ENCODE measurements at places on chromosomes 2 and 18.
A peak's percentile ranks its signal among the peaks of the same experiment; 100 is the strongest.

GRCh38 chr2:86143926-86144685 lies 38.1 kb downstream of the PTCD3 start:
- H3K36me3 ChIP-seq: peaks cover 14% of the 10 kb centered on the region
- H3K4me3 ChIP-seq: no peak overlapping the region
- DNase-seq: no peak

DNA sequence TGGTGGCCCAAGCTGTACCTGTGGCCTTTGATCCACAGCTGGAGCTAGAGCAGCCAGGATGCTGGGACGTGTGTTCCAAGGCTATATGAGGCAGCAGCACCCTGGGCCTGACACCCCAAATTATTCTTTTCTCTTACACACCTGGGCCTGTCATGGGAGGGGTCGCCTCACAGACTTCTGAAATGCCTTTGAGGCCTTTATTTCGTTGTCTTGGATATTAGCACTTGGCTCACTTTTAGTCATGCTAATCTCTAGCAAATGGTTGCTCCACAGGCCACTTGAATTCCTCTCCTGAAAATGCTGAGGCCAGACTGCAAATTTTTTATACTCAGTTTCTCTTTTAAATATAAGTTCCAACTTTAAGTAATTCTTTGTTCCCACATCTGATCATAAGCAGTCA lies 22.0 kb upstream of the IL1R2 start:
- H3K27me3 ChIP-seq: no peaks in the 10 kb centered on the region
- no peaks in the 10 kb centered on the region for H3K36me3 ChIP-seq
- no peak overlapping the region for H3K27ac ChIP-seq
- peaks cover 12% of the 10 kb centered on the region for H3K4me1 ChIP-seq
- DNase-seq: no peak
- H3K4me3 ChIP-seq: no peak overlapping the region

DNA sequence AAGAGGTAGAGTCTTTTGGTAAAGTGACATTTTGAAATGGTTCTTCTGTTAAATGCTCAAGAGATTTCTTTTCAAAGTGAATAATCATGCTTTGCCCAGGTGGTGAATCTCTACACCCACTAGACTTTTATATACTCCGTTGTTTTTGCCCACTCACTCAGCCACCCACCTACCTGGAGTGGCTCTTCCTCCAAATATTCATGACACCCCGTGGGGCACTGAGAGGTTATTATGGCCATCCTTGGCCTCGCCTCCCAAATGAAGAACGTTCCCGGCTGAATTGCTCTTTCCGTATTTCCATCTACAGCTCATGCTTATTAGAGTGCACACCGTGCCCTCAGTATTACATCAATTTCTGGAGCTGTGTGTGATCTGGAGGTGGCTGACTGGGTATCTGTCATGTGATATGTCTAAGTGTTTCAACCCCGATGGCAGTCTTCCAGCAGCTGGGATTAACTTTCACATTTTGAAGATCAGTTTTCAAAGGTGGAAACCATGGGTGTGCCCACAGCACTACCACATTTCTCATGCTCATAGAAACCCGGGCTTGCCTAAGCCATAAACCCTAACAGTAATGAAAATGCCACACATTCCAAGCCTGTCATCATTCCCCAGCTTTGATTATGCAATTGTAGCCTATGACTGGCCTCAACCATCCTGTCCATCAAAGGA lies 406.6 kb upstream of the MMADHC start:
- no peak overlapping the region for H3K27ac ChIP-seq
- DNase-seq: no peak
- H3K27me3 ChIP-seq: no peaks in the 10 kb centered on the region
- no peak overlapping the region for H3K4me3 ChIP-seq

DNA sequence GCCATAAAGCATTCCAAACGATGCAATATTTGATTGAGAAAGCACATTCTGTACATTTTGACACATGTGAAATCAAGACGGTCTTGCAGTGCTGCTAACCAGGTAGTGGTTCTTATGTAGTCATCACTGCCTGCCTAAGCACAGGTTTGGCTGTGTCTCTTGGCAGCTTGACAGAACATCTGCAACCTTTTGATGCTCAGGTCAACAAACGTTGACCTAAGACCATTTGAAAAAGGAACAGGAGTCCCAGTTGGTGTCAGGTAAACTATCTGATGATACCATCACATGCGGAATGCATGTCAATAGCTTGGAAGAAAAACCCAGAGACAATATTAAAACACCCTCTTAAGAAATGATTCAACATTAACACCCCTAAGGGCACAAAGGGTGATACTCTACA lies 80.7 kb downstream of the L3MBTL4 start:
- no peak overlapping the region for H3K4me3 ChIP-seq
- no peaks in the 10 kb centered on the region for H3K36me3 ChIP-seq
- H3K4me1 ChIP-seq: no peaks in the 10 kb centered on the region
- H3K27ac ChIP-seq: no peak overlapping the region
- H3K27me3 ChIP-seq: no peaks in the 10 kb centered on the region

DNA sequence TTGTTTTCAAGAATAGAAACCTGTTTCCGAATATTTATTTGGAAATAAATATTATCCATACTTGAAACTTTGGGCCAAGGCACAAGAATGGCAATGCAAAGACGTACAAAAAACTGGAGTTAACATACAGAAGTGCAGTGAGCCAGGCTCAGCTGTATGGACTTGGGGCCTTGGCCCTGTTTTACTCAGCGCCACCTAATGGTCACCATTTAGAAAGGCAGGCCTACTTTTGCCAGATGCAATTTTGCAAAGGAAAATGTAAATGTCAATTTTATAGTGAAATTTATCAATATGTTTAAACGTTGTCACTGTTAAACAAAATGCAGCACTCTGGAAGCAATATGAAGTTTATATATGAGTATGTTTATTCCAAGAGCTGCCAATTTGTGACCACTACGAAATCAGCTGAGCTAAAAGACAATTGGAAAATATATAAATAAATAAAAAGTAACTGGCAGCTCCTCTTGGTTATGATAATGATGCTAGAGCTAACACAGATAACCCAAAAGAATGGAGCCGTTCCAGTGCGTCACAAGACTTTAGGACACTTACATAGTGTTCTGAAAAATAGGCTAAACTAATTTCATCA lies 155.0 kb downstream of the ARHGAP15 start:
- no peaks in the 10 kb centered on the region for H3K27me3 ChIP-seq
- no peak for DNase-seq
- H3K4me3 ChIP-seq: no peak overlapping the region
- H3K27ac ChIP-seq: no peak overlapping the region
- H3K4me1 ChIP-seq: no peaks in the 10 kb centered on the region

- DNase-seq: no peak
- no peaks in the 10 kb centered on the region for H3K4me1 ChIP-seq
- H3K4me3 ChIP-seq: no peak overlapping the region
Observed at GRCh38 chr2:98710734-98711133, 20.2 kb downstream of the MGAT4A start.

- no peak overlapping the region for H3K4me3 ChIP-seq
- H3K27me3 ChIP-seq: no peaks in the 10 kb centered on the region
- peaks cover 10% of the 10 kb centered on the region for H3K4me1 ChIP-seq
- no peak for DNase-seq
- H3K36me3 ChIP-seq: peaks cover 3% of the 10 kb centered on the region
Observed at GRCh38 chr2:43540021-43540779, 55.6 kb downstream of the THADA start.

GRCh38 chr2:128357506-128358370 lies 39.1 kb upstream of the HS6ST1 start:
- DNase-seq: no peak
- H3K27ac ChIP-seq: no peak overlapping the region
- H3K36me3 ChIP-seq: no peaks in the 10 kb centered on the region
- H3K4me1 ChIP-seq: peaks cover 11% of the 10 kb centered on the region
- no peak overlapping the region for H3K4me3 ChIP-seq

- DNase-seq: no peak
- H3K27ac ChIP-seq: no peak overlapping the region
- no peaks in the 10 kb centered on the region for H3K36me3 ChIP-seq
- H3K27me3 ChIP-seq: peaks cover 35% of the 10 kb centered on the region
Observed at GRCh38 chr2:44713170-44713569, 228.3 kb upstream of the SIX3 start.

GRCh38 chr2:128545085-128545484 lies 226.4 kb upstream of the HS6ST1 start:
- no peak overlapping the region for H3K27ac ChIP-seq
- H3K4me1 ChIP-seq: peaks cover 62% of the 10 kb centered on the region
- no peak overlapping the region for H3K4me3 ChIP-seq
- DNase-seq: no peak

- H3K36me3 ChIP-seq: no peaks in the 10 kb centered on the region
- peaks cover 11% of the 10 kb centered on the region for H3K4me1 ChIP-seq
- DNase-seq: no peak
- H3K4me3 ChIP-seq: no peak overlapping the region
- H3K27ac ChIP-seq: no peak overlapping the region
Observed at GRCh38 chr2:2266699-2267449, 64.2 kb downstream of the MYT1L start.

DNA sequence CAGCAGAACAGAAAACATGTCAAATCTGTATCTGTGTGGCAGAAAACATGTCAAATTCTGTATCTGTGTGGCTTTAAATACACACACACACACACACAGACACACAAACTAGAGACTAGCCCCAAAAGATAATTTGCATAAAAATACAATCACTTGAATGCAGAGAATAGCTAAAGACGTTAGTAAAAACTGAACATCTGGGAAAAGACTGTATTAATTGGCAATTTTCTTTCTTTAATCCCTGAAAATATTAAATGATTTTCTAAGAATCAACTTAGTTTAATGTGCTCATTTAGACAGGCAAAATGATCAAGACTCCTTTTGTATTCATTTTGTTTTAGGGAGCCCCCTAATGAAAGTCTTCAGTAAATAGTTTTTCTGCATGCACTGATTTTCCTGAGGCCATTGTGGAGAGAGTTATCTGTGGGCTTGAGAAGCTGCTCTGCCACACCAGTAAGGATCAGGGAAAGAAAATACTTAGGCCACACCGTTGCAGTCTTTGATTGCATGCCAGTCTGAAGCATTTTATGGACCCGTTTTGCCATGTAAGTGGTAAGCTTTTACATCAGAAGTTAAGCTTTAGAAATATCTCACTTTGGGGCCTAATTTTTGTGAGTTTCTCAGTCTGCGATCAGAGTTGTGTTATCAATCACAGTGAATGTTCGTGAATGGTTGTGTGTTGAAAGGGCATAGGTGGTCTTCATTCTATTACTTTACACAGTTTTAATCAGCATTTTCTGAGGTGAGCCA lies 2.2 kb downstream of the SPATS2L start:
- H3K4me1 ChIP-seq: peaks cover 40% of the 10 kb centered on the region
- DNase-seq: no peak
- H3K4me3 ChIP-seq: peak overlapping the region; percentile 90
- H3K36me3 ChIP-seq: no peaks in the 10 kb centered on the region

DNA sequence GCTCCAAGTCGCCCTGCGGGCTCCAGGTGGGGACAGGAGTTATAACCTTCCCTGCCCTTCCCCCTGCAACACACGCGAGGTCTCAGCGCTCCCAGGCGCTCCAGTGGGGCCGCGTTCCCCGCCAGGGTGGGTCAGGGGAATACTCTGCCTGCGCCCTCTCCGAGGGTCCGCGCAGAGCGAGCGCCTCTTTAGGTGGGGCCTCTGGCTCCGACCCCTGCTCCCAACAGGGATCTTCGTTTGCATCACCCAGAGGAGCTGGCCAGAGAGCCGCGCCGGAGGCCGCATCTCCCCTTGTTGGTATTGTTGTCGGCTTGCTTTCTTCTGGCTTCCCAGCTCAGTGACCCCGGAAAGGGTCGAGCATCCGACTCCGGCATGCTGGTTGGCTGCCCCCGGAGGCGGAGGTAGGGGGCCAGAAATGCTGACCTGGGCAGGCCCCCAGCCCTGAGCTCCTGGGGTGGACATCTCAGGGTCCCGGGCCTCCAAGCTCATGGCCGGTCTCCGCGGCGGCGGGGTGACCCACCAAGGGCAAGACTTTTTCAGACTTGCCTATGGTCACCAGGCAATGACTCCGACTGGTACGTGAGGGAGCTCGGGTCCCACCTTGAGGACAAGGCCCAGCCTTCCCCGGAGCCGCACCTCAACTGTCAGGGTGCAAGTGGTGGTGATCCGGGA lies 11.2 kb upstream of the EN1 start:
- no peak overlapping the region for H3K4me3 ChIP-seq
- H3K36me3 ChIP-seq: peaks cover 2% of the 10 kb centered on the region
- no peak overlapping the region for H3K27ac ChIP-seq
- peaks cover 16% of the 10 kb centered on the region for H3K4me1 ChIP-seq
- DNase-seq: no peak

DNA sequence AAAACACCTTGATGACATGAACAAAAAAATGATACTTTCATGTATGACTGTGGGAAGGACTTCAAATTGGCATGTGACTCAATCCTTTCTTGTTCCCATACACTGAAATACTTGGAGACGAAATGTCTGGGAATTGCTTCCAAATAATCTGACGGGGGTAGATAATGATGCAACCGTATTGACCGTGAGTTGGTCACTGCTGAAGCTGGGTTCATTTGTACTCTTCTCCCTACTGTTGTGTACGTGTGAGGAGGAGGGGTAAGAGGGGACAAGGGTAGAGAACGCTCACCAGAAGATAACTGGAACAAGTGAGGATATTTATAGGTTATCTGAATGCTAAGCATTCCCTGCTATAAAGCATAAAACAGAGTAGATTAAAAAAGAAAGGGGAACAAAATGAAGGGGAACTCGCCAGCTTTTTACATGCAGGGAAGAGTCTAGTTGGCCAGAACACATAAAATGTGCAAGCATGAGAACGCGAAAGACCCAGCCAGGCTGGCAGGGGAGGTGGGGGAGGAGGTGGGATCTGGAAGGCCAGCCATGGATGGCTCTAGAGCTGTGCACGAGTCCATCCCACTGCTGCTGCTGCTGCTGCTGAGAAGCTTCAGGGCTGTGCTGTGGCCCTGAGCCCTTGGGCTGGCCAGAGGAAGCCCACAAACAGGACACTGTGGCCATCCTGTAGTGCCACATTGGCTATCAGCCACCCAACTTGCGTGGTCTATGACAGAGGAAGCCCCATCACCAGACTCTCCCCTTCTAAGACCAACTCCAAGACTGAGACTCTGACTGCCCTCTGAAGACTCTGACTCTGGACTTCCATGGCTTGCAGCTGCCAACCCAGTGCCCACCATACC lies 15.2 kb upstream of the CETN1 start:
- H3K36me3 ChIP-seq: no peaks in the 10 kb centered on the region
- no peaks in the 10 kb centered on the region for H3K4me1 ChIP-seq
- H3K27ac ChIP-seq: no peak overlapping the region
- peaks cover 5% of the 10 kb centered on the region for H3K27me3 ChIP-seq

- H3K4me3 ChIP-seq: no peak overlapping the region
- H3K4me1 ChIP-seq: peaks cover 8% of the 10 kb centered on the region
- peaks cover 21% of the 10 kb centered on the region for H3K36me3 ChIP-seq
- no peak for DNase-seq
Observed at GRCh38 chr18:24369426-24369825, 28.2 kb downstream of the OSBPL1A start.

DNA sequence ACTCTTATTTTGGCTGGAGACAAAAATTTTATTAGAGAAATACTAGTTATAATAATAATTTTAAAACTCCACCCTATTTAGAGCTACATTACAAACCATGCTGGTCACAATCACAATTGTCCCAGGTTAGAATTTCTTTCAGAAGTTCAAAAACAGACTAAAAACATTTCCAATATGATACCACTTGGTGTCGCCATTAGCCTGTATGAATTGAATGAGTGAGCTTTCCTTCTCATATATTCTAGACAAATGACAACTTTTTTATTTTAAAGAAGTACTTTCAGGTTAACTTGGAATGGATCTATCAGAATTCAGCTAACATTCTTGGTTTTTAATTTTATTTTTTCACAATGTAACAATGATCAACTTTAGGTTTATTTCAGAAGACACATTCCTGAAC lies 48.0 kb downstream of the SERPINB8 start:
- H3K27me3 ChIP-seq: no peaks in the 10 kb centered on the region
- H3K27ac ChIP-seq: no peak overlapping the region
- no peak overlapping the region for H3K4me3 ChIP-seq
- H3K4me1 ChIP-seq: no peaks in the 10 kb centered on the region
- DNase-seq: no peak
- H3K36me3 ChIP-seq: no peaks in the 10 kb centered on the region
